ENCODE measurements at places on chromosomes 6 and 20.

DNA sequence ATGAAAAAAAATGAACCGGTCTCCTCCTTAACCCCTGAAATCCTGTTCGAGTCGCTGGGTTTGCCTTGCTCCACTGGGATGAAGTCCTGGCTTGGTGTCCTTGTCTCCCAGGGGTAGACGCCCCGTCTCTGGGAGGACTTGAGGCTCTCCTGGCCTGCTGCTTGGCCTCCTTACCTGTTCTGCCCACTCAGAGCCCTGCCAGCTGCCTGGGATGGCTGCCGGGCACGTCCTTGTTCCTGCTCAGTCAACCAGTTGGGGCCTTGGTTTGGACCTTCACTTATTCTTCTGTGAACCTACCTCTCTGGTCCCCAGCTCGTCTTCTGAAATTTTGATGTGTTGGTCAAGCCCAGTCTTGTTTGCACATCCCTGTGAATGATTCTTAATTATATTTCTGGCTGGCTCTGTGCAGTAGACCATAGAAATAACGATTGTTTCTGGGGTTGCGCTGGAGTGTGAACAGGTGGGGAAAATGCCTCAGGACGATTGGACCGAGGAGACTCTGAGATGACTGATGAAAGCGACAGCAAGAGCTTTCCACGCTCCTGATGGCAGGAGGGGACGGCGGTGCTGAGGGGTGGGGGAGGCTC lies 126.5 kb upstream of the ESR1 start:
- DNase-seq = no peak

- peak; percentile 70 for DNase-seq
Measured at GRCh38 chr6:53347250-53347920, 1.4 kb downstream of the ELOVL5 start.

DNA sequence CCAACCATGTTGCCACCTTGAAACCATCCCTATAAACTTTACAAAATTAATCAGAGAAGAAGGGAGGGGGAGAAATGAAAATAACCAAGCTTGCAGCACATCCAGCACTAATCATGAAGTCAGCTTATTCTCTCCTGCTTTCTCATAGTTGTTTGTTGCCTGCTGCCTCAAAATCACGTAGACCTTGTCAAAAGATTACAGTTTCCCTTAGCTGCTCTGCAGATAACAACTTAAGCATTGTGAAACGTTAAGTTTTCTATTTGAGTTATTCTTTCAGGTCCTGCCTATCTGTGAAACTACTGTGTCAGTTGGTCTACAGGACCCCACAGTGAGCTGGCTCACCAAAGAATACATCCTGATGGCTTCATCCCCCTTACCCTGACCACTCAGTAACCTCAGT lies 32.9 kb downstream of the SLC17A4 start:
- no peak for DNase-seq

DNA sequence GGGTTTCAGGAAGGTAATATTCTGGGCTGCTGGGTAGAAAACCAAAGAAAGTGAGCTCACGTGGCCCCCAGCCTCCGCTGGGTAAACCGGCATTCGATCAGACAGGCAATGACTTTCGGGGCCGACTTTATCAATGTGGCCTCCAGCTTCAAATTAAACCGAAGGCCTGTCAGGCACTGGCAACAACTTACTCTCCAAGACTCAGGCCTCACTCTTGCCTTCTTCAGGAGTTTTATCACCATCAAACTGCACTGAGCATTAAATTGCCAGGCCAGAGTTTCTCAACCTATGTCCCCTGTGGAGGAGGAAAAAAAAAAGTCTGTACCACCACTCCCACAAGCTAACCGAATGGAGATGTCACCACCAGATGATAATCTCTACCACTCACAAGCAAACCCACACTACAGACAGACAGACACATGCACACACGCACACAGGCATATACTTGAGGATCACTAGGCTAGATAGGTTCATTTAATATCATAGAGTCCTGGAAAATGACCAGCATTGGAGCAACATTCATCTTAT lies 1.1 kb upstream of the MBOAT1 start:
- peak; percentile 27 for DNase-seq

DNA sequence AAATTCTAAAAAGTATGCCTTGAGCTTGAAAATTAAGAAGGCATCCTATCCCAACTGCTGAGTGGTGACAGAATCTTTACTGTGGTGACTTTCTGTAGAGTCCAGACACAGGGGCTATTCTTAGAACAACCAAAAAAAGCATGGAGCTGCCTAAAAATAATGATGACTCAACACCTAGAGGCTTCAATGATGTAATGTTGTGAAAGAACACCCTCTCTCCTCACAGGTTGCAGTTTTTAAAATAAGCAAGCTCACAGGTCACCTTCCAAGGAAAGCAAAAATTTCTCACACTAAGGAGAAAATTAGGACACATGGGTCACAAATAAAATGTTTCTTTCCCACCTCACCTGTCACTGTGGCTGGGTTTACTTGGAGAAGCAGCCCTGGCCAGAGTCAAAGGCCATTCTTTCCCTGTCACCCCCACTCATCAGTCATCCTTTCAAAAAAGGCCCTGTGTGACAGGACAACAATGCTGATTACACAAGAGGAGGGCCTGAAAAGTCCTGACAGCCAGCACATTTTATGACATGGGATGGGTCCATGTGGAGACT lies 53.5 kb downstream of the RCAN2 start:
- DNase-seq = no peak

- DNase-seq = no peak
Measured at GRCh38 chr20:4152696-4153235, 137.4 kb upstream of the RNF24 start.

DNA sequence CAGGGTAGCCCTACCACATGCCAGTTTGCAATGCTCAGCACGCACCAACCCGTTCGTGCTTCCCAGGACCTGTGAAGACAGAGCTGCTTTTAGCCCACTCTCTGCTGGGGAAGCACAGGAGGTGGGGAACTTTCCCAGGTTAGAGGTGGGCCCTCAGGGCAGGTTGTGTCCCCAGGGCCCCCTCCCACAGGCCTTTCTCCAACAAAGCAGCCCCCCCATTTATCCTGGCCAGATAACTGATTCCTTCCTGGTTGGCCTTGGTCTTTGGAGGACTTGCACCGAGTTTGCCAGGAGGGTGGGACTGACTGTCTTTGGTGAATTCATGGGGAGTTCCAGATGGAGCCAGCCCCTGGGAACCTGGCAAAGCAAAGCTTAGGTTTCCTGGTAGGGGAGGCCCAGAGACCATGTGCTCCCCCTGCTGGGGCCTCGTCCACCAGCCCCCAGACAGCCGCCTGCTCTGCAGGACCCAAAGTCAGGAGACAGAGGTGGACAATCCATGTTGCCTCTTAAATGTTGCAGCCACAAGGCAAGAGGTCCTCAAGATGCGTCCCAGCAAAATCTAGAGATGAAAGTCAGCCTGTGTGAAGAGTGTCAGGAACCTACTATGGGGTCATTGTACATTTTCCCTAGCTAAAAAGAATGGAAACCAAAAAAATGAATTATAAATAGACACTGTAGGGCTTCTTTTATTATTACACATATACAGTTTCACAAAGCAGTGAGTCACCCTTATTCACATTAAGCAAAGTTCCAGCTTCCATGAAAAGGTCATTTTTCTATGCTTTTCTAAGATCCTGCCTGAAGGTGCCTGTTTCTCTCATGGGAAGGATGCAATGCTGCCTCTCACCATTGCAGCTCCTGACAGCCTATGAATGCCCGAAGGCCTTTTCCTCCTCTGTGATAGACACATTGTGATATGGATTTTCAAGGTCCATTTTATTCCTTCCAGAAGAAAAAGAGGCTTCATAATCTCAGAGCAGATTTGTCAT lies 497.8 kb downstream of the PREX1 start:
- DNase-seq = no peak

DNA sequence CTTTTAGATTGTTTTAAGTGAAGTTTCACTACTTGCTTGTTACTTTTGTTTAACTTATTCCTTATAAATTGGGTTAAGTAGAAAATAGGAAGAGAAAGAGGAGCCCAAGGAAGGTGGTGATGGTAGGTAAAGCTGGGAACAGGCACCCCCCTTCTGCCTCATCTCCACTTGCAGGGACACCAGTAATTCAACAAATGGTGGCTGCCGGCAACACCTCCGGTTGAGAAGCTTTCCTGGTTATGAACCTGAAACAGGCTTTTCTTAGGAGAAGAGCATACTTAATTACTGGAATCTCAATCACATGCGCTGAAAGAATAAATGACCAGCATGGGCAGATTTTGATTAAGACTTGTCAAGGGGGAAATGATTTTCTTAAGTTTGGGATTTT lies 158.9 kb upstream of the ZNF217 start:
- DNase-seq = no peak

DNA sequence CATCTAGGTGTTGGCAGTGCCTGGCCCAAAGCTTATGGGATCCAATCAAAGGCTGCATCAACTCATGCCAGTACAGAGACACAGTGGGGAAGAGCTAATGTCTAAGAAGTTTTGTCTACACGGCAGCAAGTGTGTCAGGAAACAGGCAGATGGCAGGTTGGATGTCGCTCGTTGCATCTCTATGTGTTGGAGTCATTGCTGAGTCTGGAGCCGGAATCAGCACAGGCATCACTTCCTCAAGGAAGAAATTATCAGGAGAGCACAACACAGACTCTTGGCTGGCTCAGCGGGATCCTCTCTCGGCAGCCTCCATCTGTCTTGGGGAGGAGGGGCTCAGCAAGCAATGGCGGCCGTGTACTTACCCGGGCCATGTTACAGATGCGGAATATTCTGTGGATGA lies 467.2 kb upstream of the CHD6 start:
- no peak for DNase-seq

DNA sequence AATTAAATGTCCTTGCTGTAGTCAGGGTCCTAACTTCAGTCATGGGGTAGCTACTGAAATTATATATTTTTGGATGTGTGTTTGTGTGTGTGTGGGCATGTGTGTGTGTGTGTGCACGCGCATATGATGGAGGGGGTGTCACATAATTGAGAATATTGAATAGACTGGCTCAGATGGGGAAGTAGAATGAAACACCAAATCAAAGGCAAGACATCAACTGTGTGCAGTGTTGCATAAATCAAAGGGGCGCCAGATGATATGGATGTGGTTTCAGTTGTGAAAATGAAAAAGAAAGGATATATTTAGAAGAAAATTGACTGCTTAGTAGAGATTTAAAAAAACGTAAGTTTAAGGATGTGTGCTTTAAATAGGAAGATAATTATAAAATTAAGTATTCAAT lies 144.2 kb upstream of the CEP162 start:
- no peak for DNase-seq

GRCh38 chr6:52667572-52667971 lies 3.3 kb upstream of the TMEM14A start:
- DNase-seq = no peak

- no peak for DNase-seq
Measured at GRCh38 chr20:58839474-58839874, 11.2 kb downstream of the GNAS-AS1 start.

DNA sequence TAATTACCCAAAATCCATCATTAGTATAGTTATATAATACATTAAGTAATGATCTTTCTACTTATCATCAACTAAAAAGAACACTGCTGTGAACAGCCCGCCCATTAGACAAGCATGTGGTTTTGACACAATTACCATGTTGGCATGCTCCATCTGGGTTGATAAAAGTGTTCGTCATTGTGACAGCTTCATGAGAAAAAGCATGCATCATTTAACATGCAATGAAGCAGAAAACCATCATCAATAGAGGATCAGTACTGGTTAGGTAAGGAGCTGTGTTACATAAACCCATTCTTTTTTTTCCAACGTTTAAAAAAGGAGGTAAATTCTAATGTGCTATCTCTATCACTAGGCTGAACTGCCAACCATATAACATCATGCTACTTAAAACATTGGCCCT lies 101.9 kb downstream of the EPB41L2 start:
- DNase-seq = no peak

GRCh38 chr6:144551339-144551738 lies 266.2 kb downstream of the UTRN start:
- DNase-seq = no peak

GRCh38 chr20:9319687-9320384 lies 194.6 kb upstream of the LAMP5 start:
- no peak for DNase-seq

GRCh38 chr20:11995805-11996567 lies 78.3 kb downstream of the BTBD3 start:
- DNase-seq = no peak

DNA sequence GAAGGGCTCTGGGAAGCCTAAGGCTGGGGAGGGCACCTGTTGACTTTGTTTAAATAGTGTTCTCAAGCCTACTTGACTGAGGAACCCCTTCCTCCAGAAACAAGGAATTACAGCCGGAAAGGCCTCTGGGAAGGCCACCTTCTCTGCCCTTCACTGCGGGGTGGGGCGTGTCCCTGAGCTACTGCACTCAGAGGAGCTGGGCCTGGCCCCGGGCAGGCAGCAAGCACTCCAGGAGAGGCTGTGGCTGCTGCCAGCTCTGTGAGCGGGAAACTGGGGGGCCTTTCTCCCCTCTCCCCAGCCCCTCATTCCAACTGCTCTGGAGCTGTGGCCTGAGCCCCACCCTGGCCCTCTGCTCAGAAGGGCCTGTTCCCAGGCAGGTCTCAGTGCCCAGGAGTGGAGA lies 4.0 kb upstream of the OSBPL2 start:
- no peak for DNase-seq

DNA sequence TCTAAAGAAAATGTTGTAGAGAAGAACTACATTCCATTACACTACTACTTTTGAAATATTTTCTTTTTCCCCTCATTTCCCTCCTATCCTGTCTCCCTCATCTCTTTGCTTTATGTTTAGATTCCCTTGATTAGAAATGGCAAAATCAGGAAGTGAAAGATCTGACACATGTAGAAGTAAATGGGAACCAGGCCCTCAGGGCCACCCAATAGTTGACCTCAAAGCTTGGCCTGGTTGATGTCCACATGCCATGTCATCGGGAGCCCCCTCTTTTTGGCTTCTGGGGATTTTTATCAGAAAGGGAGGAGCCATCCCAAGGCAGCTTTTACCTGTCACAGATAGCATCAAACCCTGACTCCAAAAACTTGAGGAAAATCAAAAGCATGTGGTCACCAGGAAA lies 168.3 kb upstream of the ECI2 start:
- no peak for DNase-seq

GRCh38 chr20:37506152-37506725 lies 14.8 kb upstream of the NNAT start:
- no peak for DNase-seq
